NCI-H1436 treated with DMSO at 0.1 percent for 48 hours (cell line): ENCODE measurements at places on chromosomes 16 and 17.

GRCh38 chr17:82105882-82106687 lies 8.0 kb upstream of the FASN start:
- DNase-seq: no peak

DNA sequence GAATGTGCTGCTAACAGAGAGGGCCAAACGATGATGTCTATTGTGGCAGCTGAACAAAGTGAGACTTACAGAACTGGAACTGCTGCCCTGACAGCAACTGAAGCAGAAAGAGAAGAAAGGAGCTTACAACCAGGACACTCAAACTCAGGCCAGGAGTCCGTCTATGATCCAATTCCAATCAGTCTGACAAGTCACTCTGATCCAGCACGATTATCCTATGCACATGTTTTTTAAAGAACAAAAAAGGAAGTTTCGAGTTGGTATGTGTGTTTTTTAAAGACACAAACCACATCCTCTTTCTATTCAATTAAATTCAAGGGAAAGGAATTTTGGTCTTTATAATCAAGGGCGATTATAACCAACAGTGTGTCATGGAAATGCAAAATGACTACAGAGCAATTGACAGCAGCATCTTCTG lies 42.4 kb upstream of the MTMR4 start:
- DNase-seq: no peak

- no peak for DNase-seq
Observed at GRCh38 chr17:79298799-79299198, 224.2 kb downstream of the ENGASE start.

- DNase-seq: no peak
Observed at GRCh38 chr17:44078412-44078811, 7.9 kb downstream of the G6PC3 start.

DNA sequence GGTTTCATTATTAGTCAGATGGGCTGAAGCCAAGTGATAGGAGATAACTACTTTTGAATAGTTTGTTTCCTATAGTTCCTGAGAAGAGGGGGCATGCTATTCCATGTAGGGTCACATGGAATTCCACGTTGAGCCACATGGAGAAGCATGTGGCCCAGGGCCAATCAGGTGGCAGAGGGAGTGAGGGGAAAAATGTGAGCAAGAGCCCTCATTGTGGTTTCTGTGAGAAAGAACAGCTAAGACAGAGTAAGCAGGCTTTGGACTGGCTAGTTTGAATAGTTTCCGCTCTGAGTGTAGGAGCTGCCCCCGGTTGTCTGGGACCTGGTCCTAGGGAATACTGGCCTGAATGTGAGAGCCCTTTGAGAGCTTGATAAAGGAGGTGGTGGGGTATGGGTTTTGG lies 69.9 kb upstream of the CNTNAP4 start:
- no peak for DNase-seq

DNA sequence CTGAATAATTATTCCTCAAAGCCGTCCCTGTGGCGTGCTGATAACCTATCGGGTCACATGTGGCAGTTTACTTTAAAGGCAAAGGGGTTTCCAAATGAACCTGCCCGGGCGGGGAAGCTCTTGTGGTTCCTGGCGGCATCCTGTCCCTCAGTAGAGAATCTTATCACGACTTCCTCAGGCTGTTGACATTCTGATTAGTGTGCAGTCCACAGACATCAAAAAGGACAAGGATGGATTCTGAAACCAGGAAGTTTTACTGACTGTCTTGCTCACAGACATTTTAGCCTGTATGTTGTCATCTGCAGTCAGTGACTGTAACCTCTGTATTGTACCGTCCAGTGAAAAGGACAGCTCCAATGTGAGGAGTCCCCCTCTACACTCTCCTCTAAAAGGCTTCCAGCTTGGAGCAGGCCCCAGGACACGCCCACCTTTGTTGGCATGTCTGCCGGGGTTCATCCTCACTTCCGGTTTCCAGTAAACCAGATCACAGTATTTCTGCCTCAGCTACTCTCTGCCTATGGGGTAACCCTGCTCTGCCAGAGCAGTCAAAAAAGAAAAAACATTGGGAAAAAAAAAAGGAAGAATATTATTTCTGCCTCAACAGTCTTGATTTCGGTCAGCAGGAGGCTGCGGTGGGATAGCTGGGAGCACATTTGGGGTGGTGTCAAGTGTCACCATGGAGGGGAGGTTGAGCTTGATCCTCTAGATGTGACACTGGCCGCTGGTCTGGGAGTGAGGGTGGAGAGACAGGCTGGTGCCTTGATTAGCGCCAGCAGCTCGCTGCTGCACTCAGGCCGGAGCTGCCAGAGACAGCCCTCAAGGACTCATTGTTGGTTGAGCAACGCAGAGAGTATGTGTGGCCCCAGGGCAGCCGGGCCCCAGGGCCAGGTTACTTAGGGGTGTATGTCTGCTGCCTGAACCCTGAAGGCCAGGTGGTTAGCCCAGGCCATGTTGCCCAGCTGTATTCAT lies 89.0 kb upstream of the DNAH17 start:
- no peak for DNase-seq

DNA sequence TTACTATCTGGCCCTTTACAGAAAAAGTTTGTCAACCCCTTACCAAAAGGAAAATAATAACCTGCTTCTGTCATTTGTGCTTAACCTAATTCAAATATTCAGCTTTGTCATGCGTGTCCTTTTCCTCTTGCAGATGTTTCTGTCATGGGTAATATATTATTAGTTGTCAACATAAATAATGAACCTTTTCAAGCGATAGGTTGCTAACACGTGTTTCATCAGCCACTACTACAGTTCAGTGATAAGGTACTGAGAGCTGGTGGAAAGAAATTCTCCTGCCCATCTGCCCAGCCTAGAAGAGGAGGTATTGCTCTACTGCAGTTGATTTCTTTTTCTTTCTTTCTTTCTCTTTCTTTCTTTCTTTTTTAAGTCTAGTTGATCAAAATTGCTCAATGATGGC lies 12.0 kb upstream of the SRSF1 start:
- DNase-seq: no peak

- DNase-seq: no peak
Observed at GRCh38 chr17:34527908-34528470, 51.4 kb upstream of the TMEM132E start.

GRCh38 chr17:79915850-79916430 lies 76.7 kb upstream of the CBX4 start:
- DNase-seq: no peak

DNA sequence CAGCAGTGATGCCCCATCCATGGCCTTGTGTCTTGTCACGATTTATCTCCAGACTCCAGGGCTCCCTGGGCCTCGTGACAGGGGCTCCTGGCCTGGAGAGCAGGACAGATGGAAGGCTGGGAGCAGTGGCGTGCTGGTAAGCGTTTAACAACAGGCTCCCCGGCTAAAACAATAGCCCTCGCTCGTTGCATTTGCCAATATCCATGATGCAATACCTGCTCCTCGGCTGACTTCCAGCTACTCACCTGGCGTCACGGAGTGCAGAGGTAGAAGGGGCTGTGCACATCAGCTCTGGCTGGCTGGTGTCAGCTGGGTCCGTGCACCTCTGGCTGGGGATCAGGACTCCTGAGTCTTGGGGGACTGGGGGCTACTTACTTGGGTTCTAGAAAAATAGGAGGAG lies 1.5 kb upstream of the BICDL2 start:
- DNase-seq: no peak

- DNase-seq: peak; percentile 65
Observed at GRCh38 chr16:80198311-80199299, 342.2 kb upstream of the DYNLRB2 start.

- DNase-seq: peak; percentile 51
Observed at GRCh38 chr17:74009056-74009625, 194.3 kb upstream of the RPL38 start.

DNA sequence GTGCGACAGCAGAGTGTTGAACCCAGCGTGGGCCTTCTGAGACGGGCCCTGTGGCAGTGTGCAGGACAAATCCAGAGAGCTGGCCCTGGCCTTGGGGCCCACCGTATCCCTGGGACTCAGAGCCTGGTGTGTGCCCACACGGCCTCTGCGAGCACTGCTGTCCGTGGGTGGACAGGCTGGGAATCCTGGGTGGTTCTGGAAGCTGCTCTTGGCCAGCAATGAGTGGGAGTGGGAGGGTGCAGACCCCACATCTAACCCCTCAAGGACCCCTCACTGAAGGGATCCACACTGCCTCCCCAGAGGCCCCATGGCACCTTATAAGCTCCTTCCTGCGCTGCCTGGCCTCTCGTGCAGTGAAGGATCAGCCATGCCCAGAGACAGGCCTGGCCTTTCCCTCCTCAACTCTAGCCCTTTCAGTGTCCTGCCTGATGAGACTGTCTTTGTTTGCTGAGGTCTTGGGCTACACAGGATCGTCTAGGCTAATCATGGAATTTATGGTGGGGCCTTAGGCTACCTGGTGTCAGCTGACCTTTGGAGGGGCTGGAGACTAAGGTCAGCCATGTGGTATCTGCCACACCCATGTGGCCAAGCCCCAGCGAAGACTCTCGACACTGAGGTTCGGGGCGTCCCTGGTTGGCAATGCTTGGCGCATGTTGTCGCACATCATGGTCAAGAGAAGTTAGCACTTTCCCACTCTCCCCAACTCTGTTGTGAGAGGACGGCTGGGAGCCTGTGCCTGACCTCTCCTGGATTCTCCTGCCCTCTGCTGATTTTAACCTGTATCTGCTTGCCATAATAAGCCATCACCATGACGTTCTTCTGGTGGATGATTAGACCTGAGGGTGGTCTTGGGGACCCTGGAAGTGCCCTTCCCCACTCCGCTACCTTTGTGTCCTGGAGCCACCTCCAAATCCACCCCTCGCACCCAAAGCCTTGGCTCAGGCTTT lies 16.4 kb upstream of the GINS2 start:
- DNase-seq: no peak

- no peak for DNase-seq
Observed at GRCh38 chr17:70658317-70658716, 489.0 kb downstream of the KCNJ2 start.

DNA sequence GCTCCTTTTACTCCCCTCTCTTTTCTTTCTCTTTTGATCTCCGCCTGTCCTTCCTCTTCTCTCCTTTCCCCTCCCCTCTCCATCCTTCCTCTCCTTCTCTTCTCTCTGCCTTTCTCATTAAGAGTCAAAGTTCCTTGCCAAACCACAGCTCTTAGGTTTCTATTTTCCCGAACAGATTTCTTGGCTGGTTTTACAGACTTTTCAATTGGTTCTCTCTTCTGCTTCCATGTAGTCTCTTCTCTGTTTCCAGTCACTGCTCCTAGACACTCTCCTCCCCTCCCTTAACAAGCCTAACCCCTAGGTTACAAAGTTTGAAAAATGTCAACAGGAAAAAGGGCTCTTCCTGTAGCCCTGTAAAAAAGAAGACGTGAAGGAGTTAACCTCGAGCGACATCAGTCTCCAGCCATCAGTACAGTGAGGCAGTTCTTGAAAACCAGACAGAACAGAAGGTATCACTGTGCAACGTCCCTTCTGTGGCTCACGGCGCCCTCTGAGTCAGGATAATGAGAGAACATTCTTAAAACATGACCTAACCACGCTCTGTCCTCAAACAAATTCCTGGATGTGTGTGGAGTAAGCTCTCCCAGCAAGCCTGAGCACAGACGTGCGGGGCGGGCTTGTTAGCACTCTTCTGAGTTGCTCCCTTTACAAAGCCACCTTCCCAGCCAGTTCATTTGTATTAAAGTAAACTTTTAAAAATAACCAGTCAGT lies 11.6 kb upstream of the MARCHF10 start:
- no peak for DNase-seq

GRCh38 chr17:17227608-17228520 lies 9.1 kb downstream of the FLCN start:
- no peak for DNase-seq

DNA sequence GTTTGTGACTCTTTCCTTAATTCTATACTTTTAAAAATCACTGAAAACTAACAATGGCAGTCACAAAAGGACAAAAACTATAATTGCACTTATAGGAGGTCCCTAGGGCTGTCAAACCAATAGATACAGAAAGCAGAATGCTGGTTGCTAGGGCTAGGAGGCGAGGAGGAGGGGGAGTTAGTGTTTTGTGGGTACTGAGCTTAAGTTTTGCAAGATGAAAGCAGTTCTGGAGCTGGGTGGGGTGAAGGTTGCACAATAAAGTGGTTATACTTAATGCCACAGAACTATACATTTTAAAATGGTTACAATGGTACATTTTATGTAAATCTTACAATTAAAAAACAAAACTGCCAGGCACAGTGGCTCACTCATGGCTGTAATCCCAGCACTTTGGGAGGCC lies 27.3 kb downstream of the NUBP1 start:
- no peak for DNase-seq

GRCh38 chr17:28472871-28473497 lies 460 bp upstream of the SLC13A2 start:
- DNase-seq: no peak

DNA sequence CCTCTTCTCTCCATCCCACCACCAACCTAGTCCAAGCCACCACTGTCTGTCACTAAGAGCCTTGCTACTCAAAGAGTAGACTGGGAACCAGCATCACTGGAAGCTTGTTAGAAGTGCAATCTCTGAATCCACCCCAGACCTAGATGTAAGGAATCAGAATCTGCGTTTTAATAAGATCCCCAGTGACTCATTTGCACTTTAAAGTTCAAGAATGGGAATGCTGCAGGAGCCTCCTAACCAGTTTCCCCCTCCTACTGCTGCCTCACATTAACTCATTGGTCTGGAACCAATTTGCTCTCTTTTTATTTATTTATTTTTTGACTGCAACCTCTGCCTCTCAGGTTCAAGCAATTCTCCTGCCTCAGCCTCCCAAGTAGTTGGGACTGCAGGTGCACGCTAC lies 19.8 kb upstream of the LYRM9 start:
- DNase-seq: no peak

DNA sequence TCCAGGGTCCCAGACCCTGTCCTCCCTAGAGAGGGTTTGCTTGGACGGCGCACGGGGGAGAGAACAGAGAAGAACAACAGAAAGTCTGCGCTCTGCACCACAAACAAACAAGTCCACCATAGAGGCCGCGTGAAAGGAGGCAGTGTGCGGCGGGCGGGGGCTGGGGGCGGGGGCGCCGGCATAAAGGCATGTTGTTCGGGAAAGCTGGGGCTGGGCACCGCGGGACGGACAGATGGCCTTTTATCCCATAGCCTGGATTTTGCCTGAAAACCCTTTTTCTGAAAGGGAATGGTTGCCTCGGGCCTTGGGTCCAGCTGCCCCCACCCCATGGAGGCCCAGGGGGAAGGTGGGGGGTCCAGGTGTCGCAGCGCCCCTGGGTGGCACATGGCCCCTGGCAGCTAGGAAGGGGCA lies 26.0 kb downstream of the FA2H start:
- no peak for DNase-seq

GRCh38 chr17:36848008-36848902 lies 89.0 kb upstream of the LHX1 start:
- DNase-seq: no peak

GRCh38 chr16:83932955-83933673 lies 19.9 kb upstream of the OSGIN1 start:
- no peak for DNase-seq
